AG08396 (cell line): ENCODE measurements at places on chromosomes 12 and 14.
A peak's percentile ranks its signal among the peaks of the same experiment; 100 is the strongest.

- DNase-seq = peak; percentile 22
Observed at GRCh38 chr14:50967103-50967502, 22.8 kb upstream of the PYGL start.

- DNase-seq = no peak
Observed at GRCh38 chr12:3149515-3150307, 72.5 kb downstream of the TSPAN9 start.

GRCh38 chr12:44647917-44648690 is 228.0 kb downstream of the NELL2 start:
- DNase-seq = no peak

- no peak for DNase-seq
Observed at GRCh38 chr14:104885973-104886689, 21.1 kb downstream of the CEP170B start.

DNA sequence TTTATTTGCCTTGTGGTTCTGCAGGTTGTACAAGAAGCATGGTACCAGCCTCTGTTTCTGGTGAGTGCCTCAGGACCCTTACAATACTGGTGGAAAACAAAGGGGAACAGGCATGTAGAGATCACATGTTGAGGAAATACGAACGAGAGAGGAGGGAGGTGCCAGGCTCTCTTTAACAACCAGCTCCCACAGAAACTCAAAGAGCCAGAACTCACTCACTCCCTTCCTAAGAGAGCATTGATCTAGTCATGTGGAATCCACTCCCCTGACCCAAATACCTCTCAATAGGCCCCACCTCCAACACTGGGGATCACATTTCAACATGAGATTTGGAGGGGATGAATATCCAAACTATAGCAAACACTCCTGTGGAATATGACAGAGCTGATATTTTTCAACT is 938.0 kb downstream of the GALC start:
- DNase-seq = no peak
